Mucosa of gallbladder (tissue), 1 donor: ENCODE measurements at places on chromosomes 11 and 22.

GRCh38 chr11:47669856-47670255, 27.5 kb upstream of the MTCH2 start:
- DNase-seq, result no peak

- peak; percentile 10 for DNase-seq
These were observed 244.9 kb downstream of the CASP12 start for GRCh38 chr11:104653407-104653806.

GRCh38 chr22:37566903-37567798, 6.9 kb downstream of the CDC42EP1 start:
- peak; percentile 90 for DNase-seq

DNA sequence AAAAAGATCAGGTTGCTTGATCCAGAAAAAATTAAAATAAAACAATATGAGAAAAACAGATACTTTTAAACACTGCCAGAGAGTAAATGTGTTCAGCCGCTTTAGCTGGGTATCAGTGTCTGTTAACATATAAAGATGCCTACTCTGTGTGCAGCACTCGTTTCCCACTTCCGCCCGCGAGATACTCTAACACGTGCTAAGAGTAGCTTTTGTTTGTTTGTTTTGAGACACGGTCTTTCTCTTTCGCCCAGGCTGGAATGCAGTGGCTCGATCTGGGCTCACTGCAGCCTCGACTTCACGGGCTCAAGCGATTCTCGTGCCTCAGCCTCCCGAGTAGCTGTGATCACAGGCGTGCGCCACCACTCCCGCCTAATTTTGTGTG, 531 bp upstream of the MEN1 start:
- peak; percentile 24 for DNase-seq

- DNase-seq, result peak; percentile 49
These were observed 7.3 kb upstream of the TP53AIP1 start for GRCh38 chr11:128949791-128950454.

DNA sequence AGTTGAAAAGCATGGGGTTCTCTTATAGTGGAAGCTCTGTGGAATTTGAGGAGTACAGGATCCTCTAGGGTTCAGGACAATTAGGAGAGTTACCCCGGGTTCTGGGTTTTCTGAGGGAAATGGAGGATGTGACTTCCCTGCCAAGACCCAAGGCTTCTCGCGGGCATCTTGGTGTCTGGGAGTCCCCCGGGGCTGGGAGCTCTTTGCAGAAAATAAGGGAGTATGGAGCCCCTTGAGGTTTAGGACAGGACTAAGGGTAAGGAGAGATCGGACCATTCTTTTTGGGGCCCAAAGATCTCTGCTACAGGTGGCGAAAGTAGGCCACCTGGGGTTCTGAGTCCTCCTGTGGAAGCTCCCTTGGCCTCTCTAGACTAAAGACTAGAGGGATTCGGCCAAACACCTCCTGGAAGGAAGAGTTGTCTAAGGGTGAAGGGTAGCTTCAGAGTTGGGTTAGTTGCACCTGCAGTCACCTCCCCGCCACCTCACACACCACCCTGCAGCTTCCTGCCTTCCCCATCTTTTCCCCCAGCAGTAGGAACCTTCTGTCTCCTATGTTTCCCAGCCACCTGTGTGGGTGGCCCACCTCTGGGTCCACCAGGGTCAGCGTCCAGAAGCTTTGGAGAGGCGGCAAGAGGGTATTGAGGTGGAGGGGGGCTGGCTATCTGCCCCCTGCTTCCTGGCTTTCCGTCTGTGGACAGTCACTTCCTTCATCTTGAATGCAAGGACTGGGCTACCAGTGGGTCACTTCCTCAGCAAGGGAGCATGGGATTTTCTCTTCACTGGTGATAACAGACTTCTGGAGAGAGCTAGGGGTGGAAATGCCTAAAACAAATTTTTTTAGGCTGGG, 908 bp downstream of the LIMK2 start:
- DNase-seq, result no peak

GRCh38 chr11:116702772-116703385, 69.9 kb downstream of the BUD13 start:
- no peak for DNase-seq

DNA sequence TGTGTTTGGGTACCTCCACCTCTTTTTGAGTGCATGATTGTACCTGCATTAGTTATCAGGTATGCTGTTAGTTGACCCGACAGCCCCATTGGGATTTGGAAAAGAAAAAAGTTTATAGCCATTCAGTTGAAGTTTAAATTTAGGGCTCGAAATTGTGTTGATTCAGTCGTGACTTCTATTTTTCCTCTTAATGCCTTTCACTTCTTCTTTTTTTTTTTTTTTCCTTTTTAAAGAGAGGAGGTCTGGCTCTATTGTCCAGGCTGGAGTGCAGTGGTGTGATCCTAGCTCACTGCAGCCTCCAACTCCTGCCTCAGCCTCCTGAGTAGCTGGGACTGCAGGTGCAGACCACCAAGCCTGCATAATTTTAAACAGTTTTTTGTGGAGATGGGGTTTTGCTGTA, 2.3 kb downstream of the STT3A start:
- DNase-seq, result no peak

- DNase-seq, result no peak
These were observed 726 bp downstream of the PKNOX2 start for GRCh38 chr11:125165111-125165842.

DNA sequence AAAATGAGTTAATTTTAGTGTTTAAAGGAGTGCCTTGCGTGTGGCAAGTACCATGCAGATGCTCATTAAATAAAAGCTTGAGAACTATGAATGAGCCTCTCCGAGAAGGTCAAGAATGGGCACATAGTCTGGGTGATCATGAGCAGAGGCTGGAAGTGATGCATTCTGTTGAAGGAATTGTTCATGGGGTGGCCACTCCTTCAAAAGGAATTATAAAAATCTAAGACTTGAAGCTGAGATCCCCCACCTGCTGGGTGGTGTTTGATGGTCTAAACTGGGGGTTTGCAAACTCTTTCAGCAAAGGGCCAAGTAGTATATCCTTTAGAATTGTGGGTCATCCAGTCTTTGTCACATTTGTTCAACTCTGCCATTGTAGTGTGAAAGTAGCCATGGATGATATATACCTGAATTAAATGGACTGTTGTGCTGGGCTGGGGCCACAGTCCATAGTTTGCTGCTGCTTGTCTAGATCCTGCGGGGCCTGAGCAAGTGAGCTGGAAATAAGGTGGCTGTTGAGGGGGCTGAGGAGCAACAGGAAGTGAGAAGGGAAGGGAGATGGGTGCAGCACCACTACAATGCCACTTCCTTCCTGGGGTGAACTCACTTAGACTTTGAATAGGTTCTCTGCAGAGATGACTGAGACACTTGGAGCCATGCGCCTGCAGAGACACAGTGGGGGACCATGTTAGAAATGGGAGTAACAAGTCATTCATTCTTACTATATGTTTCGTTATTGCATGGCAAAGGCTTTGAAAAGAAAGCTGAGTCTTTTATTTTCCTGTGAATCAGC, 179.0 kb downstream of the SNX19 start:
- DNase-seq, result no peak

GRCh38 chr22:49962012-49962750, 1.6 kb downstream of the PIM3 start:
- DNase-seq, result peak; percentile 91

DNA sequence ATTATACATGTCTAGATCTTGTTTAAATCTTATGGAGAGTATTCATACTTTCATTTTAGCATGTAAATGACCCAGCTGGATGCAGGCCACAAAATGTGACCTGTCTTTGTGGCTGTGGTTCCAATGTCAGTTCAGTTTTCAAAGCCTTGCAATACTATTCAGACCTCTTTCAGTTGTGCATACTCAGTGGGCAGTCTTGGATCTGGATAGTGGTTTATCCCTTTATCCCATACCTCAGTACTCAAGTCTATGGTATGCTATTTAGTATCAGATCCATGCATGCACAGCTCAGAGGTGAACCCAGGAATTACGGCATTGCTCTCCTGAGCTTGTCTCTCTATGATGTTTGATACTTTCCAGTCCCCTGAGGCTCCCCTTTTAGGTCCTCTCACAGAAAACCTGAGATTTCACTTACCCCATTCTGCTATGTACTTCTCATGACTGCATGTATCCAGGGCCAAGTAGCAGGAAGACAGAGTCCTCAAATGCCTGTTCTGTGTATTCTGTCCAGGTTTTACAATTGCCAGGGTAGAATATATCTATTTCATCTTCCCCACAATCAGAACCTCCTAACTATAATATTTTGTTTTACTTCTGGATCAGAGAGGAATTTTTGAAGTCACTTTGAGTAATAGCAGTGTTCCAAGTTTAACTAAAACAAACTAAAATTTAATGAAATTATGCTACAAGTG, 6.9 kb upstream of the P4HA3 start:
- DNase-seq, result no peak

DNA sequence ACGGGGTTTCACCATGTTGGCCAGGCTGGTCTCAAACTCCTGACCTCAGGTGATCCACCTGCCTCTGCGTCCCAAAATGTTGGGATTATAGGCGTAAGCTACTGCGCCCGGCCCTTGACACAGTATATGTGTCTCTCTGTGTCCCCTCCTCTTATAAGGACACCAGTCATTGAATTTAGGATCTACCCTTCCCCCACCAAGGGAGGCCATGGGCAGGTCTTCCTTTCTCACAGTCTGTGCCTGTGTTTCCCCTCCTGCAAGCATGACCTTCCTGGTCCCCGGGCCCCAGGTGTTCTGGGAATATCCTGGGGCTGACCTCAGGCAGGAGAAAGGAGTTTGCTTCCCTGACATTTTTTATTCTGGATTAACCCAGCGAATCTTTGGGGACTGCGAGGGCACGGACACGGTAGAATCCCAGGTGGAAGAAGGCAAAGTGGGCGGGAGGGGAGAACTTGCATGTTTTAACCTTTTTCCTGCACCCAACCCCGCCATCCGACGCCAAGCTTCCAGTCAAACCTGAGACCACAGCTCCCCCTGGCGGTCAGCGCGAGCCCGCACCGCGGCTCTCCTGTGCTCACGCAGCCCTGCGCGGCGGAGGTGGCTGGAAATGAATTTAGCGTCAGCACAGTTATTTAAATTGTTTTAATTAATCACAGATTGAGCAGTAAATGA, 42.1 kb upstream of the ISX start:
- peak; percentile 49 for DNase-seq

DNA sequence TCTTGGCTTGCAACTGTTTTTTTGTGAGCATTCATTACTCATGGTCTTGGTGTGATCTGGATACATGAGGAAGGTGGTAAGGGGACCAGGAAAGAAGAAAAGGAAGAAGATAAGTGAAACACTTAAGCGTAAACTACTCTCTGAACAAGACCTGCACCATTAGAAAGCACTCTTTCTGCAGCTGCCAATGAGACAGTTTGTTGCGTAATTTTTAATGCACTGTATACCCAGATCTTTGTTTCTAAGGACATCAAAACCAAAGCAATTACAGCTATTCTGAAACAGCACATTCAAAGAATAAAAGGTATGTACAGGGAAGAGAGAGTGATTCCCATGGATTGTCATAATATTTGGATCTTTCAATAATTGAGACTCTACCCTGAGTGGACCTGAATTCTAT, 147.4 kb downstream of the BLID start:
- DNase-seq, result no peak

DNA sequence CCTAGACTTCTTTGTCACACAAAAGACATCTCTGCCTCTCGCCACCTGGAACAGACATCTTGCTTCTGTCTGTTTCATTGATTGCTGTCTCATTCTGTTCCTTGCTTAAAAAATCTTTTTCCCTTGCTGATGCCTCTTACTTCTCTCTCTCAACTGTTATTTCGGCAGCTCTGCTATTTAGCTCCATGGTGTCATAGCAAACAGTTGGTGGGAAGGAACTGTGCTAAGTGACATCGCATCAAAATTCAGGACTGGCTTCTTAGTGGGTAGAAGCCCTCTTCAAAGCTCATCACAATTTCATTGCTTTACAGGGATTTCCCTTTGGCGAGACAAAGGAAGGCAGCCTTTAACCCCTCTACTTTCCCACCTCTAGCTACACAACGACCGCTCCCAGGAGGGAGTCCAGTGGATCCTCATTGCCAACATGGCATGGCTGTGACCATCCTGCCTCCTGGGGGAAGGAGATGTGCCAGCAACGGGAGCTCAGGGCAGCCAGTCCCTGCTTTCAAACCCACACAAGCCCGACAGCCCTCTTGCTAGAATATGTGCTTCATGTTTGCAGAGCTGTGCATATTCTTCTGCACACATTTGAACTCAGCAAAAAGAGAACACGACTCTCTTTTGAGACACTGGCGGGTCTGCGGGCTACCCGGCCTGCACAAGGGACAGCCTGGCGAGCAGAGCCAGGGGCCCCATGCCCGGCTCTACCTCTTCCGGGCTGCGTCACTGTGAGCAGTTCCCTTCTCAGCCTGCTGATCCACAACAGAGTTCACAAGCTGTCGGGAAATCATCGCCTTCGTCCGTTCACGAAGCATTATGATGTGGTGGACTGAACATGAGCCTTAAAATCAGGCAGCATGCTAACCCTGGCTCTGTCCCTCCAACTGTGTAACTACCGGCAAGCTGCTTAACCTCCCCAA, 51.1 kb upstream of the JAM3 start:
- DNase-seq, result no peak

GRCh38 chr22:24046024-24046423, 34.9 kb downstream of the CABIN1 start:
- no peak for DNase-seq

GRCh38 chr11:17652556-17652955, 66.8 kb upstream of the MYOD1 start:
- no peak for DNase-seq

GRCh38 chr11:60184824-60185511, 2.1 kb upstream of the MS4A6A start:
- DNase-seq, result no peak

DNA sequence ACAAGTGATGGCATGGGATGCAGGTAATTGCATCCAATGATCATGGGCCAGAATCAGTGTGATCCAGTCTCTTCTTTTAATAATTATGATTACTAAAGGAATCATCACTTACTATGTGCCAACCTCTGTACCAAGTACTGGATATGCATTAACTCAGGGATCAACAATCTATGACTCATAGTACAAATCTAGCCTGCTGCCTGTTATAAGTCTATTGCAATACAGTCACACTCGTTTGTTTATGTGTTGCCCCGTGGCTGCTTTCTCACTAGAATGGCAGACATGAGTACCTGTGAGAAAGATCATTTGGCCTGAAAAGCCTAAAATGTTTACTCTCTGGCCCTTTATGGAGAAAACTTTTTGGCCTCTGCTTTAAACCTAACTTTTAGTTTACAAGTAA, 45.0 kb downstream of the OR6Q1 start:
- no peak for DNase-seq

GRCh38 chr11:35785287-35786167, 123.0 kb downstream of the TRIM44 start:
- DNase-seq, result no peak

DNA sequence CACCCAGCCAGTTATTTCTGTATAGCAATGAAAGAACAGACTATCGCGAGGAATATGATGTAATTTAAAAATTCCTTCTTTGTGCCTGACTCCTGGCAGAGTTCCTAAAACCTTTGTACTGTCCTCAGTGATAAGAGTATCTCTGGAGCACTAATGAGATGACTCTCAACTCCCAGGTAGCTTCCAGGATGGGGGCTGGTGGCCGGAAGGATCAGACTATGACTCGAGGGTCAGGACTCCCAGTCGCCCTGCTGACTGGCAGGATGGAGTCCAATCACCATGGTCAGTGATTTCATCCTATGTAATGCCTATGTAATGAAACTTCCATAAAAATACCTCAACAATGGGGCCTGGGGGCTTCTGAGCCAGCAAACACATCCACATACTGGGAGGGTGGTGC, 135.1 kb downstream of the SHANK2 start:
- DNase-seq, result no peak
